ENCODE measurements at places on chromosomes 12 and 14.

DNA sequence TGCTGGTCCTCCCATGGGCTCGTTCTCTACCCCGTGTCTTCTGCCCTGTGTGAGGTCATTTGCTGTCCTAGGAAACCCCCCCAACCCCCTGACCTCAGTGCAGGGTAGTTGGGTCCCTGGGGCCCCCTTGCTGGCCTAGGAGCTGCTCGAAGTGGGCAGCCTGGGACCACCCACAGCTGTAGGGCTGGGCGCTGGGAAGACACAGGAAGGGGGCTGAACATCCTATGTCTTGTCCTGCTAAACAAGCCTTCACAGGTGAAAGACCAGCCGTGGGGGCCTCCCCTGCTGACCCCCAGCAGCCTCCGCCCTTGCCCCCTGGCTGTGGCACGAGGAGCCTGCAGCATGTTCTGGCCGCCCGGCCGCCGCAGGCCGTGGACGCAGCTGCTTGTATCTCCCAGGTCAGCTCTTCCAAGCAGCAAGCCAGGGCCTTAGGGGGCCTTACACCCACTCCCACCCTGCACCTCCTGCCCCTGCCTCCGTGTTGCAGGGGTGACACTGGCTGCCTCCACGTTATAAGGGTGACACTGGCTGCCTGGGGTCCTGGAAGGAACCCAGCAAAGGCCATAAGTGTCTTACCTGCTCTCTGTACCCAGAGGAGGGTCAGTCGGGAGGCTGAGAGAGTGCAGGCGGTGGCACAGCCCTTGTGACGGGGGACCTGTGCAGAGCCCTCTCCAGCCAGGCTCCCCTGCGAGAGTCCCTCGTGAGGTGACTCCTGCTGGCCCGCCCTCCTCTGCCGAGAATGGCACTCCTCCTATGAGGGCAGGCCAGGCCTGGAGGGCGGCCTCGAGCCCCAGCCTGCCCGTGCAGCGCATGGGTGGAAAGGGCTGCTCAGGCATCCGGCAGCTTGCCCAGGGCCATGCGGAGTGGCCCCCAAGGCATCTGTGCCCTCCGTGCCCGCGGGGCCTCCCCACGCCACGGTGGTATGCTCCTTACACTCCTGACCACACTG, 11.5 kb upstream of the TEX22 start:
- no peak for DNase-seq

DNA sequence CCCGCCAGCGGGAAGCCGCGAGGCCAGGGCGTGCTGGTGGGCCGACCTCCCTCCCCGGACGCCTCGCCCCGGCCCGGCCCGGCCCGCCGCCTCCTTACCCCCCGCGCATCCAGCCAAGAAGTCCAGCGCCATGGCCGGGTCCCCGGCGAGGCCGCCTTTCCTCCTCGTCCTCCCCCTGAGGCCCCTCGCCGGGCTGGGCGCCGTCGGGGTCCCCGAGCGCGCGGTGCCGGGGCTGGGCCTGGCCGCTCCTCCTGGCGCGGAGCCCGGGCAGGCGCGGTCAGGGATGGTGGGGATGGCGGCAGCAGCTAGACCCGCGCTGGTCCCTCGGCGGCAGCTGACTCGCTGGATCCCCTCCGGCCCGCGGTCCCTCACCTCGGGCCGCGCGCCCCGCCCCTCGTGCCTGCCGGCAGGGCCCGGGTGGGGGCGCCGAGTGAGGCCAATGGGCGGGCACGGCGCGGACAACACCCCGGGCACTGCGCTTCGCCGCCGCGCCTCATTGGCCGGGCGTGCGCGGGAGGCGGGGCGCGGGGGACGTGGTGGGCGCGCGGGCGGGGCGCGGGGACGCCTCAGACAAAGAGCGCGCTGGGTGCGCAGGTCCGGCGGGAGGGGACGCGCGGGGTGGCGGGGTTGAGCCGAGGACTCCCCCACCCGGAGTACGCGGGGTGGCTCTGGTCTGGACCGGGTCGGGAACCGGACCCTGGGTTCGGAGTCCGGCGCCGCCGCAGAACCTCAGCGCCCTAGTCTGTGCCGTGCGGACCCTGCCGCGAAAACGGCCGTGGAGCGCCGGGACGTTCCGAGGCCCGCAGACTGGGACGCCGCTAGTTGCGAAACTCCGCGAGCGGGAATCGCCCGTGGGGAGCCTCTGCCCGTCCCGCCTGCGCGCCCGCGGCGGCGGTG, at the start of gene SLC25A29:
SLC25A29 (minus strand) TSS at position 344 of the 897 bp plus-strand sequence; CDS start at position 132, 212 bp downstream.
- peak; percentile 91 for DNase-seq

DNA sequence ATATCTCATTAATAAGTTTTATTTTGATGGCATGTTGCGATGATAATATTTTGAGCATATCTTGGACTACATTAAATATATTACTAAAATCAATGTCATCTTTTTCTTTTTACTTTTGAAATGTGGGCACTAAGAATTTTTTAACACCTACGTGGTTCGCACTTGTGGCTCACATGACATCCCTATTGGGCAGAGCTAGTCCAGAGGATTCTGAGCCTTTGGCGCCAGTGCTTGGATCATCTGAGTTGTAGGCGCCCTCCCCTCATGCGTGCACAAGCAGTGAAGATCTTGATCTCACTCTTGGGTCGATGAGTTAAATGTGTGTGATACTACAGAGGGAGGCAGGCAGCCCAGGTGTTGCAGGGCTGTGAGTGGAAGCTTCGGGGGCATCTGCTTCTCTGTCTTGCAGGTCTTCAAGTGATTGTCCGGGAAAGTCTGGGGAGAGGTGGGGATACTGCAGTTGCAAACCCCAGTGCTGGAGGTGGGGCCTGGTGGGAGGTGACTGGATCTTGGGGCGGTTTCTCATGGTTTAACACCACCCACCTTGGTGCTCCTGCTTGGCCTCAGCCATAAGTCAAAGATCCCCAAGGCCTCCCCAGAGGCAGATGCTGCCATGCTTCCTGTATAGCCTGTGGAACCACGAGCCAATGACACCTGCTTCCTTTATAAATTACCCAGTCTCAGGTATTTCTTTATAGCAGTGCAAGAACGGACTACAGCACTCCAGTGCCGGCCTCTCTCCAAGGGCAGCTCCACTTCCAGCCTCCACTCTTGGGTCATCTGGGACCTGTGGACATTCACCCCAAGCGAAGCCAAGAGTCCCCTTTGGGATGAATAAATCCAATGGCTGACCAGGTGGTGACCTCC, 46.1 kb upstream of the PPP2R5C start:
- no peak for DNase-seq

DNA sequence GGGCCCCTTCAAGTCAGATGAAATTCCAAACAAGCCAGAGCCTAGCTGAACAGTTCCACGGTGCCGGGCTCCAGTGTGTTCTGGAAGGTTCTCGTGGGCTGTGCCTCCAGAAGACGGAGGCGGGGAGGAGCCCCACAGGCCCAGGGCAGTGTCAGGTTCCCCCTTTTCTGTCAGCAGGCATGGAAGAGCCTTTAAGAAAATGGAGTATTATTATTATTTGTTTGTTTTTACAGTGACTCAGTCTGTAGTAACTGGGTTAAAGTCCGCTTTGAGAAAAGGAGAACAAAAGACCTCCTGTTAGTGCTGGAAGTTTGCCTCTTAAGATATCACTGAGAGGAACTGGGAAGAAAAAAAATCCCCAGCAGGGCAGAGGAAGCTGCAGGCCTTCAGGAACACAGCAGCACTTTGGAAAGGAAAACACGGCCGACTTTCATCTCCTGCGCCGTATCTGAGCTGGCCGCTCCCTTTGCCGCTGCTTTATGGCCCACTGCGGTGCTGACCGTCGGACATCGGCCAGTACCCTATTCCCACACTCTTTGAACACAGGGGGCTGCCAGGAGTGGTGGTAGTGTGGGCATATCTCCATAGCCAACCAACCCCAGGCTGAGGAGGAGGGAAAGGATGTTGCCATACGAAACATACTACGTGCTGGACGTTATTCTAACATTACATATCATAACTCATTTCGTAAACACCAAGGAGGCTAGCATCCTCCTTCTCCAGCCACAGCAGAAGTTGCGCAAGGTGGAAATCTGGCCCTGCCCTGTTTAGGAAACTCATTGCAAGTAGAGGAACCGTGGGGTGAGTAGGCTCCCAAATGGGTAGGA, 194.0 kb downstream of the ZFP36L1 start:
- DNase-seq: peak; percentile 94

DNA sequence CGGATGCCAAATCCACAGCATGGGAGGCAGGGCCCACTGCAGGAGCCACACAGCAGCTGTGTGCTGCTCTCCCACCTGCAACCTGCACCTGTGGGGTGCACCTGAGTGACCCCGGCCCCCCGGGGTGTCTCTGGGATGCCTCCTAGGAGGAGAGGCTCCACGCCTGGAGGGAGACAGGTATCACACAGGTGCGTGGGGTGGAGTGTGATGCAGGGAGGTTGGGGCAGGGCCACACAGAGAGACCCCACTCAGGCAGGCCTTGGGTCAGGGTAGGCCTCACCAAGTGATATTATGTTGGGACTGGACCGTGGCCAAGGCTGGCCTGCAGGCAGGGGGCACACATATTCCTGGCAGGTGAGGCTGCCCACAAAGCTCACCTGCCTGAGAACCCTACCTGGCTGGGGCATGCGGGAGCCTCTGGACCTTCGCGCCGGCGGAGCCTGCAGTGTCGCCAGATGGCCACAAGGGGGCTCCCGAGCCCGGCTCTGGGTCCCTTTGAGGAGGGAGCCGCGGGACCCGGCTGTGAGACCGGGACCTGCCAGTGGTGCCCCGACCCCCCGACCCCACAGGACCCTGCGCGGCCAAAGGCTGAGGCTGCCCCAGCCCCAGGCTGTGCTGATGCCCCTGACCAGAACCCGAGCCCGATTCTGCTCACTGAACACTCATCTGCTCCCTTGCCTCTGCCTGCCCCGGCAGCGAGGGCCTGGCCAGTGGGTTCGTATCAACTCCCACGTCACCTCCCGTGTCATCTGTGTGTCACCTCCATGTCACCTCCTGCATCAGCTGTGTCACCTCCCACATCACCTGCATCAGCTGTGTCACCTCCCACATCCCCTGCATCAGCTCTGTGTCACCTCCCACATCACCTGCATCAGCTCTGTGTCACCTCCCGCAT, 11.4 kb downstream of the TMEM121 start:
- peak; percentile 76 for DNase-seq

GRCh38 chr14:85527445-85528035, 2.4 kb upstream of the FLRT2 start:
- no peak for DNase-seq

DNA sequence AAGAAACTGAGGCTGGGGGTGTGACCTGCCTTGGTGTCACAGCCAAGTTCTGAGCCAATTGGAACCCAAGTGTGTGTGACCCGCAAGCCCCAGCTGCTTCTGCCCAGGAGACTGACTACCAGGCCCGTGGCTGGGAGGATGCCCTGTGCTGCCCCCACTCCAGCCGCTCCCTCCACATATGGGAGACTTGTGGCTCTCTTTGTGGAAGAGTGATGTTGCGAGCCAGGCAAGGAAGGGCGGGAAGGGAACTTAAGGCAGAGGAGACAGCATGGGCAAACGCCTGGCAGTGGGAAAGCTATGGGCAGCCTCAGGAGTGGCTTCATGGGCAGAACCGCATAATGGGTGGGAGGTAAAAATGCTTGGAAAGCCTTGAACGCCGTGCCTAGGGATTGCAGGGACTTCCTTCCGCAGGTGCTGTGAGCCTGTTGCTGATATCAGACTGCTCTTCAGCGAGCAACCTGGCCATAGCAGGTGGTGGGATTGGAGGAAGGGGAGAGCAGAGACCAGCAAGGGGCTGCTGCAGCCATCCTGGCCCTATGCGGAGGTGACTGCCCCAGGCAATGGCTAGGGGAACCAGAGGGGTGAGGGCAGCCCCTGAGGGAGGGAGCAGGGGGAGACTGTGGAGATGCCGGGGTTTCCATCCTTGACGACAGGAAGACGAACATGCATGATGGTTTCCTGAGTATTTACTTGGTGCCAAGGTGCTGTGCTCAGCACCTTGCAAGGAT, 115.7 kb downstream of the LGMN start:
- DNase-seq: no peak

DNA sequence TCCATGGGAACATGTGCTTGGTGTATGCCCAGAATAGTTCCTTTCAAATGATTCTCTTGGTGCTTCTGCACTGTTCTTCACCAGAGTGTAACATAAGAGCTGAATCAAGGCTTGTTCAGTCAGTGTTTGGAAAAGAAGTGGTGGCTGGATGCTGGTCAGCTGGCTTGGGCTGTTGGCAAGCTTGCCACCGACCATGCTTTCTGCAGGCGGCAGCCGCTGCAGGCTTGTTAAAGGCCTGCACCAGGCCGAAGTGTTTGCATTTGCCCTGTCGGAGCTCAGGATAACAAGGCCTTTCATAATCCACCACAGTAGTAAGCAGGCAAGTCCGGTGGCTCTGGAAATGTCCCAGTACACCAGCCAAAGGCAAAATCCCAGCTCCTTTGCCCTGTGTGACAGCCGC, 26.9 kb downstream of the DAAM1 start:
- DNase-seq: no peak

- DNase-seq: no peak
These were observed 6.4 kb downstream of the FAIM2 start for GRCh38 chr12:49897276-49897675.

DNA sequence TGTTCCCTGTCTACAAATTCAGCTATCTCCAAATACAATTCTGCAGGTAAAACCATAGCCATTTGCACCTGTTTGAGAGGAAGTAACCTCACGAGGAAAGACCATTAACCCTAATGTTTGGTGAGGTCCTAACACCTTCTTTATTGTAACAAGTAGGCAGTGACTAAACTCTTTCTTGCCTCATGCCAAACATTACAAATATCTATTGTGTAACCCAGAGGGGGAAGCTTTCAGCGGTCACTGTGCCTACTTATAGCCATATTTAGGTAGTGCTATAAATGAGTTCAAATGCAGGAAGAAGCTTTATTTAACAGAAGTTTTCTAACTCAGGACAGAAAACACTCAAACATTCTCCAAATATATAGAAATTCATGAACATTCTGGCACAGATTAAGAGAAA, 252.7 kb downstream of the LRFN5 start:
- no peak for DNase-seq

DNA sequence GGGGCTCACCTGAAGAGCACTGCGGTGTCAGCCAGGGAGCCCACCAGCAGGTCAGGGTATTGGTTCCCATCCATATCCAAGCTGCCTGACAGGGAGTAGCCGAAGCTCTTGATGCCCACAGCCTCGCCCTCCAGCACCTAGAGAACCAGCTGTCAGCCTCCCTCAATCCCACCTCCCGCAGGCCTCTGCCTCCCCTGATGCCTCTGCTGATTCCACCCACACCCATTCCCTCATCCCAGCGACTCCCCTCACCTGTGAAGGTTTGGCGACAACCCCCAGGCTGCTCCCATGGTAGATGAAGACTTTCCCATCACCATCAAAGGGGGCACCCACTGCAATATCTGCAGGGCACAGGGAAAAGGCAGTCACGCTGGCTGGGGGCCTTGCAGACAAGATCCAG, 10.0 kb downstream of the ITGA7 start:
- no peak for DNase-seq

DNA sequence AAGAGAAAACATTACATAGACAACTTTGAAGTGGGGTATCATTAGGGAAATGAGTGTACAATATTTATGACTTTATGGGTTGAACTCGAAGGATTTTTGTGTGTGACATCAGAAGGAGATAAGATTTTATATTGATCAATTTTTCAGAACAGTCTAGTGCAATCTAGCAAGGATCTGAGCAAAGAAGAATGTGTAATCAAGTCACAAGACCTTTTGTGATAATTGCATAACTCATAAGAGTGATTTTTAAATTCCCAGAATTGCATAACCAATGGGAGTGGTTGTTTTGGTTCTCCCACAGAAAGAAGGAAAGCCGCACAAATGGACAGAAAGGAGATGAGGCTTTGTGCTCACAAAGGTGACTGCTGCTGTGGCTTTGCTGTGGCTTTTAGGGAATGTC, 441.8 kb upstream of the FLRT2 start:
- no peak for DNase-seq

GRCh38 chr12:4051596-4051995, 178.4 kb upstream of the PARP11 start:
- DNase-seq: no peak
